ENCODE measurements at places on chromosomes 12 and 14.

DNA sequence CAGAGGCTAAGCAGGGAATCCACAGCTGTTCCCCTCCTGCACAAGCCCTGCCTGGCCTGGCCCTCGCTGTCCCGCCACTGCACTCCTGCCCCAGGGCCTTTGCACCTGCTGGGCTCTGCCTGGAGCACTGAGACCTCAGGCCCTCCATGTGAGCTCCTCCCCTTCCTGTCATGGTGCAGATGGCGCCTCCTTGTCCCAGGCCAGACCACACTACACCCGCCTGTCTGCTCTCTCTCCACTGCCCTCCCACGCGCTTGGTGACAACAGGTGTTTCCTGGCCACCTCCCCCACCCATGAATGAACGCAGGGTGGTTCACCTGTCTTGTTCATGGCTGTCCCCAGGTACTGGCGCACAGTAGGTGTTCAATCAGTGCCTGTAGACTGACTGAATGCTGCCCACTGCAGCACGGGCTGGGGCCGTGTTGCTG lies 82.9 kb downstream of the NCOR2 start:
- no peak for DNase-seq

GRCh38 chr12:47361389-47362021 lies 281.7 kb upstream of the AMIGO2 start:
- DNase-seq: no peak

DNA sequence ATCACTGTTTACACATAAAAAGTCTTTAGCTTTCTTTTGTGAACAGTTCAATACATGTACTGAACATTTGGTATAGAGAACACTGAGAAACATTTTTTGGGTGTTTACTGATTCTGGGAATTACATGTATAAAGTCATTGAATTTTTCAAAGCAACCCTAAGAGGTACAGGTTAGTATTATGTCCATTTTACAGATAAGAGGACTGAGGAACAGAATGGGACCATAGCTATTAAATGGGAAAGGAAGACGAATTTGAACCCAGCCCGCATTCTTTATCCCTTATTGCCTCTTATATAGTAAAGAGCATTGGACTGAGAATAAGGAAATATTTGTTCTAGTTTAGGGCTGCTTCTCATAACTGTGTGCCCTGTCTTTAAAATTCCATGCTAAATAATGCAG lies 889 bp upstream of the KANSL2 start:
- no peak for DNase-seq

DNA sequence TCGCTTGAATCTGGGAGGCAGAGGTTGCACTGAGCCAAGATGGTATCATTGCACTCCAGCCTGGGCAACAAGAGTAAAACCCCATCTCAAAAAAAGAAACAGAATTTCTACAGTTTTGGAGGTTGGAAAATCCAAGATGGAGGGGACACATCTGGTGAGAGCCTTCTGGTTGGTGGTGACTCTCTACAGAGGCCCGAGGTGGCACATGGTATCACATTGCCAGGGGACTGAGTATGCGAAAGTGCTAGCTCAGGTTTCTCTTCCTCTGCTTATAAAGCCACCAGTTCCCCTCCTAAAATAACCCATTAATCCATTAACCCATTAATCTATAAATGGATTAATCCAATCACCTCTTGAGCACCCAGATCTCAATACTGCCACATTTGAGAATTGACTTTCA lies 70.8 kb upstream of the DACT1 start:
- DNase-seq: no peak

GRCh38 chr12:6154730-6155459 lies 30.4 kb upstream of the VWF start:
- no peak for DNase-seq

DNA sequence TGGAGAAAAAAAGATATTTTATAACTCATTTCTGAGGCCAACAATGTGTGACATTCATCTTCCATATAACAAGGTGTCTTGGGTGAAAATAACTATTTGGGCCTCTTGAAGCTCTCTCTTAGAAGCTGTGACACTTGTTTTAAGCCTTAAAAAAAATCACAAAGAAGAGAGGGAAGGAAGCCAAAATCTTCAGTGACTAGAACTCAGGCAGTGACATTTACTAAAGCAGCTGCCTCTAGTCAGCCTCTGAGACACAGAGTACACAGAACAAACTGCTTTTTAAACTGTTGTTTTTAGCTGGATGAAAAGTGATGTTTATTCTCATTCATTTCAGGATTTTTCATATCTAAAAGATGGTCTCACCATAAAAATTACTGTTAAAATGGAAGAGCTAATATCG lies 793.6 kb downstream of the GALC start:
- DNase-seq: no peak

- DNase-seq: no peak
These were observed 120.0 kb downstream of the DNAI7 start for GRCh38 chr12:25074954-25075353.

GRCh38 chr12:131210506-131211339 lies 257.0 kb downstream of the ADGRD1 start:
- no peak for DNase-seq

- no peak for DNase-seq
These were observed 47.4 kb upstream of the POC1B start for GRCh38 chr12:89573051-89573810.

GRCh38 chr12:39905152-39905551 lies 200.7 kb downstream of the SLC2A13 start:
- no peak for DNase-seq

GRCh38 chr12:99914206-99914605 lies 70.5 kb downstream of the ANKS1B start:
- DNase-seq: no peak

DNA sequence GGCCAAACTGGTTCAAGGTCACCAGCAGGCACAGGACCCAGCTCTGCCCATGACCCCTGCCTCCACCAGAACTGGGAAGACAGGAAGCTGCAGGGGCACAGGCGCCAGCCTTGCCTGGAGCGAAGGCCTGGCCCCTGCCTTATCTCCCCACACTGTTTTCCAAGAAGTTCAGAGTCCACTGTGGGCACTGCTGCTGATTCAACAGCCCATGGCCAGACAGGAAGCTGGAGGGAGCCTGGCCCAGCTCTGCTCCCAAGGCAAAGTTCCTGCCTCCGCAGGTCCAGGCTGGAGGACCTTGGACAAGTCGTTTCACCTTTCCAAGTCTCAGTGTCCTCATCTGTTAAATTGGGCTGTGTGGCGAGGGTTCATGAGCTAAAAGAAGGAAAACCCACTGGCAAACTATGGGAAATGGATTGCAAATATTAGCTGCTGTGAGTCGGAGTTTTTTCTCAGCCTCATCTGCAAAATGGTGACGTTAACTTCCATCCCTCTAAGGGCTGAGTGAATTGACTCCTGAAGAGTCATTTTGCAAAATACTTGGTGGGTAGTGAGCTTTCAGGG lies 1.2 kb downstream of the PHETA1 start:
- DNase-seq: no peak

DNA sequence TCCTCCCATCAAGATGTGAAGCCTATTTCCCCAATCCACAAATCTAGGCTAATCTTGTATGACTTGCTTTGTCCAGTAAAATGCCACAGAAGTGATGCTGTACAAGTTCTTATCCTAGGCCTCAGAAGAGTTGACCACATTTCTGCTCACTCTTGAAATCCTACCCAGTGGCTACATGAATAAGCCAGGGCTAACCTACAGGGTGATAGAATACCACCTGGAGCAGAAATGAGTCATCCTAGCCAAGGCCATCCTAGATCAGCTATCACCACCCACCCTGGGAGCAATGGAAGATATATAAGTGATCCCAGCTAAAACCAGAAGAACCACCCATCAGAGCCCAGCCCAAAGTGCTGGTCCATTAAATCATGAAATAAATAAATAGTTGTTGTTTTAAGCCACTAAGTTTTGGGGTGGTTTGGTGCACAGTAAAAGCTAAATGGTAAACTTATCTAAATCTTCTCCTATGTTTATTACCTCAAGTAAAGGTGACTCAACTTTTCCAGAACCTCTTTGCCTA lies 105.1 kb downstream of the RPS29 start:
- DNase-seq: no peak

DNA sequence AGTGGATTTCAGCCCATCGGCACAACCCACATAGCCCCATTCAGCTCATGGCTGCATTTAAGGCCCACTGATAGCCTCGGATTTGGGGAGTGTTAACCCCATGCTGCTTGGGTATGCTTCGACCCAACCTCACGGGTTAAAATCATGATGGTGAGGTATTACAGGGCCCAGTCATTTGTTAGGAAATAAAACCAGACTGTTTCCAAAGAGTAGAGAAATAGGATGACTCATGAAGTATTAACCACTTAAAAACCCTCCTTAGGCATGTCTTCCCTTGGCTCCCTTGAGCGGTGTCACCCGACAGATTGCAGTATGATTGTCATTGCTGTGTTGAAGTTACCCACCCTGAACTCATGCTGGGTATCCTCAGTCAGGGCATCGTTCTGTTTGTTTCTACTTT lies 289.1 kb downstream of the CACNA1C start:
- no peak for DNase-seq

- DNase-seq: no peak
These were observed 76.0 kb downstream of the CEP128 start for GRCh38 chr14:80865565-80865964.

DNA sequence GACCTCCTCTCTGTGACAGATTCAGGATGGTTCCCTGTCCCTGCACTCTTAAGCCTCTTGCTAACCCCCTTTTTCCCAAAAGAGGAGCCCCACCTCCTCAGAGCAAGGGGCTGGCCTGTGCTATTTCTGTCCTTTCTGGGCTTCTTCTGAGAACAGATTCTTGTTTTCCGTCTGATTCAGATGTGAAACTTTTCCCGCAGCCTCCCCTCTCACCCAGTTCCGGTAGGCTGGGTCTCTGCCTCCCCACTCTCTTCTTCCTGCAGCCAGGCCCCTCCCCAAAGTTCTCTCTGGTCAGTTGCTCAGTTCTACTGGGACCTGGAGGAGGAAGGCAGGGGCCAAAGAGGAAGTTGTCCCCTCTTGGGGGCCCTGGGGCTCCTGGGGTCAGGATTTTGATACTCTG lies 11.8 kb downstream of the PDE1B start:
- DNase-seq: peak; percentile 43

- DNase-seq: no peak
These were observed 11.0 kb downstream of the ORAI1 start for GRCh38 chr12:121637231-121637914.

- no peak for DNase-seq
These were observed 41.7 kb downstream of the CCDC88C start for GRCh38 chr14:91375720-91376452.

GRCh38 chr12:104334581-104334980 lies 31.0 kb downstream of the EID3 start:
- DNase-seq: no peak

- DNase-seq: no peak
These were observed 122.1 kb upstream of the ARHGAP5 start for GRCh38 chr14:31954991-31955390.

GRCh38 chr14:24662753-24663152 lies 28.8 kb upstream of the GZMB start:
- DNase-seq: no peak

DNA sequence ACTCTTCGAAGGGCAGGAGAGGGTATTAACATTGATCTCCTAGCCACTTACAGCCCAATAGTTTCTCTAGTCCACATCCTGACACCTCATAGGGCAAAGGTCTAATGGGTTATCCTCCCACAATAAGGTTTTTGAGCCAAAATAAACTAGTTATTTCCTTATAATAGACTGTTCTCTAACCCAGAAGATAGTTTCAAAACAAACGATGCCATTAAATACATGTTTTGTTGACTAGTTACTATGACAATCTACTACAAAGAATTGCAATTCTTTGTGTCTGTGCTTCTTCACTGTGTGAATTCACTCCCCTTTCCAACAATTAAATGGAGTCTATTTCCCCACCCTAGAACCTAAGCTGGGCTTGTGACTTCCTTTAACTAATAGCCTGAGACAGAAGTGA lies 6.4 kb upstream of the ACTR10 start:
- no peak for DNase-seq

DNA sequence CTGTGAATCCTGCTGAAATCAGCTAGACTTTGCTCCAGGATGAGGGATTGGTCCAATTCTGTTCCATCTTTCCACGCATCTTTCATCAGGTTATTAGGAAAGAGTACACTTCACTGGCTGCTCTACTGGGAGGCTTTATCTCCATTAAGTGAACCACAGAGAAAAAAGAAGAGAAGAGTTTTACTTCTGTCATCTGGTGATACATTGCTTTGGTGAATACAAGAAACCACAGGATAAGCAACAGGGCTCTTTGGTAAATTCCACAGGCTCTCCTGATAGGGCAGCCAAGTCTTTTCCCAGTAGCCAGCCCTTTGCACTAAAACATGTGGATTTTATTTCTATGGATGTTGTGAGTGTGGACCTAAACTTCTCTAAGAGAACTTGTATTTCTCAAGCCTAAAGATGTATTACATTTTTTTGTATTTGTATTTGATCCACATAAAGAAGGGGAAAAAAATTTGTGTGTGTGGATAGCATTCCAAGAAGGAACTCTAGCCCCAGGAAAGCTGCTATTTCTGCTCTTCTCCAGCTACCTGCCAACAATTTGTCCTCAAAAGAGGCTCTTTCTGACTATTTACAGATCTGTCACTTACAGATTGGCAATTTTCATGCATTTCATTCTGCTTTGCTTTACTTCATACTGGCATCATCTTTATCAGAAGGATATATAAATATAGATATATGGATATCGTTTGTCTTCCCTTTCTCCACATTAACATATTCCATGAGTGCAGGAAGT lies 1117.6 kb upstream of the TMEM132C start:
- no peak for DNase-seq

DNA sequence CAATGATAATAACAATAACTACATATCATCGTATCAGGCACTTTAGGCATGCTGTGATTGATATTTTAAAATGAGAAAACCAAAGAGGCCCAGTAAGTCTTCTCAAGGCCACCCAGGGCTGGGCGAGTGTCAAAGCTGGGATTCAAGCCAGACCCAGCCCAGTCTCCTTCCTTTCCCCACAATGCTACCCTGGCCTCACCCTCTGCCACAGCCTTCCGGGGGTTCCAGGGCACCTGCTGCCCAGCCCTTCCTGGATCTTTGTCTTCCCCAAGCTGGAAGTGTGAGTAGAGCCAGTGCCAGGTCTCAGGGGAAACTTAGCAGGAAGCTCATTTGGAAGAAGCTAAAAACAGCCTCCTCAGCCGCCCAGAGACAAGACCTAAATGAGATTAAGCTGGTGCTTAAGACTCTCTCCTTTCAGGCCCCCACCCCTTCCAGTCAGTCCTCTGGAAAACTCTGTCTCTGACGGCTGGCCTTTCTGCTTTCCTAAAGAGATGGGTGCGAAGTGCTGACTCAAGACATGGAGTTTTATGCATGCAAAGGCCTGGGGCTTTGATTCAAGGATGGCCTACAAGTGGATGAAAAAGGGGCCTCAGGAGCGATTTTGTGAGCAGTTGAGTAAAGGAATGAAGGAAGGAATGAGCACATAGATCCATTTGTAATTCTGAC lies 184.2 kb downstream of the KCNA5 start:
- DNase-seq: no peak

GRCh38 chr12:125208942-125209341 lies 143.7 kb downstream of the AACS start:
- no peak for DNase-seq

- DNase-seq: no peak
These were observed 50.5 kb downstream of the TRAF3 start for GRCh38 chr14:102827716-102828115.

All from thoracic aorta (tissue), 2 donors.